HFF-Myc (cell line): ENCODE measurements at places on chromosomes 4 and X.

- DNase-seq = no peak
Measured at GRCh38 chr4:94814237-94814636, 56.5 kb downstream of the BMPR1B start.

DNA sequence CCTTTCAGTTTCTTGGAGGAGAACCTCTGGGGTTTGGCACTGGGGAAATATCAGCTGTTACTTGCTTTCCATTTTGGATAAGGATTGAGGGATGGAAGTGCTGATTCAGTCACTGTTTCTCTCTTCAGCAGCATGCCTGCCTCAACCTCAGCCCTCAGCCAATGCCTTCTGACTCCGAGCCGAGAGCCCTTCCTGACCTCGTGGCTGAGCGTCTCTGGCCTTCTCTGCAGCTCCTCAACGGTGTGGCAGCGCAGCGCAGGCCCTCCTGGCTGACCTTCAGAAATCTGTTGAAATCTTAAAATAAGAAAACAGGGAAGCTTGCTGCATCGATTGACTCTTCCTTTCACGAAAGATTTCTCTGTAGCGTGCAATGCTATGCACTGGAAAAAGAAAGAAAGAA is 434.3 kb upstream of the FAT1 start:
- no peak for DNase-seq

DNA sequence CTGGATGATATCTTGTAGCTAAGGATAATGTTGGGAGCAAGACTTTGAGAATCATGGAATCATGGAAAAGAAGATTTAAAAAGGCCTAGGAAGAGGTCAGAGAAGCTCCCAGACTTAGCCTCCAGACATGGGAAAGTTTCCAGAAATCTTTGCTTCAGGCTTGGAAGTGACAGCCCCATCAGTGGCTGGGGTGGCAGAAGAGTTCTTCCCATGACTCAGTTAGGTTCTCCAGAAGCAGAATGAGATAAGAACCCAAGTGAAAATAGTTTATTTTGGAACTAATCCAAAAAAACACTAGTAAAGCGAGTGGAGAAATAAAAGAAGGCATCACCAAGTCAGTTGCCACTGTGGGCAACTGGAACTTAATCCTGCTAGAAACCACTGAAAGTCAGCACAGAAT is 506.9 kb downstream of the MID1IP1 start:
- no peak for DNase-seq

- DNase-seq = no peak
Measured at GRCh38 chrX:47614618-47615017, 5.0 kb downstream of the SYN1 start.

DNA sequence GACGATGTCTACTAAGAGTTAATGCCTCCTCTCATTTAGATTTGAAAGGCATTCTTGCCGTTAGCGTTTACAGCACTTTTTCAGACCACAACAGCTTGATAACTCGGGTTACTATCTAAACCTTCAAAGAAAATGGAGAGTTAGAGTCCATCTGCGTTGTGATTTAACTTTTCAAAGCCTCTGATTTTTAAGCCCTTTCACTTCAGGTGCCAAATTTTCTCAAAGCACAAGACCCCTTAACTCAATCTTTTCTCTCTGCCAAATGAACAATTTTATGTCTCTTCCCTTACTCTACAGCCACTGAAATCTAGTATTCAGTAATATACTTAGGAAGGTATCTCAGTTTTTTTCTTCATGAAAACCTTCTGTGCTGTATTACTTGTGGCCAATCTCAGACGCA is 310.5 kb downstream of the TENM3 start:
- no peak for DNase-seq

GRCh38 chrX:142804085-142804484 is 221.6 kb upstream of the SPANXN4 start:
- no peak for DNase-seq

DNA sequence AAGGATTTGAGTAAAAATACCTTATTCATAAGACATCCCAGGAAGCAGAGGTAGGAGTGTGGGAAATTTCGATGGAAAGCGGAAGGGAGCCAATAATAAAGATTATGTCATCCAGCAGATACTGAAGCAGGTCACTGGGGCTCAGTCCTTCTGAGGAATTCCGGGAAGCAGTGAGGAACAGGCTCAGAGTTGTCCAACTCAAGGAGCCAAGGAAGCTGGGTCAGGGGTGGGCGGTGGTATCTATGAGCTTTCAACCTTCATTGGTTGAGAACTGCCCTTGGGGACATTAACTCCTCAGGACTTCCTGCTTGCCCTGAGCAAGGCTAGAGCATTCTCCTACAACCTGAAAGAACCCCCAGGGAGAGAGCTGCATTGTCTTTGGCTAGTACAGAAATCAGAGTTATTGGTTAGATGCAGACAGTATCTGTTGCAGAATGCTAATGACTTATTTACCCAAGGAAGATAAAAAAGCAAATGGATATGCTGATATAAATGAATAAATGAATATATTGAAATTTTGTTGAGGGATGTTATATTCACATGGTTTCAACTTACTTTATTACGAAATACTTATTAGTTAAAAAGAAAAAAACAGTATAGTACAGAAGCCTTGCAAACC is 68.2 kb downstream of the DMP1 start:
- DNase-seq = no peak

DNA sequence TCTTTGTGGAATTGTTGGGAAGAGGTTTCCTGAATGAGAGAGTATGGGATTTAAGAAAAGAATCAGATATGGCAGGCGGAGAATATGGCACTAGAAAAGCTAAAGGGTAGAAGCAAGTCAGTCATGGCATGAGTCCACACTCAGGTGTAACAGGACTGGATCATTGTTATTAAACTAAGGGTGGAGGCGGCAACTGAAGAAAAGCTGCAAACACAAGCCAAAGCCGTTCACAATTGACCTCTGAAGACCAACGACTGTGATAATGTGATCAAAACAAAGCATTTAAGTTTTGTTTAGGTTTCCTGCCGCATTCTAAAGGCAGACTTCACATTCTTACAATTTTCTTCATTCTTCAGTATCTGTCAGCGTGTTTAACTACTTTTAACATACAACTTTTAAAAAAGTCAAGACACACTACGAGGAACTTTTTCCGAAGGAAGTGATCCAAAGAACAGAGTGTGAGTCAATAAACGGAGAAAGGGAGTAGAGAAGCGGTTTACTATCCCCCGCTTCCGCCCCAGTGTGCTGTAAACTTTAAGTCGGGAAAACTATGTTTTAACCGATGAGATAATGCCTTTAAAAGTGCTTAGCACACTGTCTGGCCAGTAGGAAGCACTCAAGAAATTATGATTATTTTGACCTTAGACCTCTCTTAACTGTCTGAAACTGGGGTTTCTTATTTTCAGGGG is 909 bp upstream of the SLAIN2 start:
- peak; percentile 37 for DNase-seq

DNA sequence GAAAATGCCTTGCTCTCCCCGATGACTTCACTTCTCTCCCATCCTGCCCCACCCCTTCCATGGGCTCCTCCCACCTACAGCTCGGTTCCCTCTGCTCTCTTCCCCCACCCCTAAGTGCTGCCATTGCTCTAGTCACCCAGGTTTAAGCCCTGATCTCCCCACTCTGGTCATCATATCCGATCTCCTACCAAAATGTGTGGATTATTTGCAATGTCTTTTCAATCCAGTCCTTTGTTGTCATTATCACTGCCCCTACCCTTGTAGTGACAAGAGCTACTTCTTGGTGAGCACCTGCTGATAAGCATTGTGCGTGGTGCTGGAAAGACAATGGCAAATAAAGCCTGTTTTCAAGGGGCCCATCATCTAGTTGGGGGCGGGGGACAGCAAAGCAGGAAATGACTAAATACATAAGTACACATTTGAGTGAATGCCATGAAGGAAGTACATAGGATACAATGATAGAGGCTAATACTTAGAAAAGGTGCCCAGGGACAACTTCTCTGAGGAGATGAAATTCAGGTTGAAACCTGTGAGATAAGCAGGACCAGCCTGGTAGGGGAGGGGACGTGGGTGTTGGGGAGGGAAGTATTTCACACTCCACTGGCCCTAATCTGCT is 63.8 kb downstream of the DLG3 start:
- no peak for DNase-seq

DNA sequence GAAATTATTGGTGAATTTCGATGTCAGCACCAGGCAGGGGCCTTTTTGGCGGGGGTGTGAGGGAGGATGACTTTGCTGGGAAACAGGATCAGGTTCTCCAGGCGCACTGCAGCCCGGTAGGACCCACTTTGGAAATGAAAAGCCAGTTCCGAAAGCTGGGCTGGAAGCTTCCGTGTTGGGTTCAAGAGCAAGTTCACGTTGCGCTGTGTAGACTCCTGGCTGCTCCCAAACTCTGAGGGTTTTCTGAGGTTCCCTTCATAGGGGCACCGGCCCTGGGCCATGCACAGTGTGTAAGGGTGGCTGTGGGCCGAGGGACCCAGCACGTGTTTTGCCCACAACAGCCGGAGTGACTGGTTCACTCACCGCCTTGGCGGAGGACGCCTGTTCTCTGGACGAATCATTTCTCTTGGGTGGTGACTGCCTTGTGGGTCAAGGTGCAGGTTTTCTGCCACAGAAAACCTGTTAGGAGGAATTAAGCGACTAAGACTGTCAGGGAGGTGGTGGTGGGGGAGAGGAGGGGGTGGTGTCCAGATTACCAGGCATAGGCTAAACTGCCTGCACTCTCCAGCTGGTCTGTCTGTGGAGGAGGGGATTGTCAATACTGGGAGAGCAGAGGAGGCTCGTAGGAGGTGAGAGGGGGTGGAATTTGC is 8.0 kb downstream of the SHOX start:
- DNase-seq = no peak

DNA sequence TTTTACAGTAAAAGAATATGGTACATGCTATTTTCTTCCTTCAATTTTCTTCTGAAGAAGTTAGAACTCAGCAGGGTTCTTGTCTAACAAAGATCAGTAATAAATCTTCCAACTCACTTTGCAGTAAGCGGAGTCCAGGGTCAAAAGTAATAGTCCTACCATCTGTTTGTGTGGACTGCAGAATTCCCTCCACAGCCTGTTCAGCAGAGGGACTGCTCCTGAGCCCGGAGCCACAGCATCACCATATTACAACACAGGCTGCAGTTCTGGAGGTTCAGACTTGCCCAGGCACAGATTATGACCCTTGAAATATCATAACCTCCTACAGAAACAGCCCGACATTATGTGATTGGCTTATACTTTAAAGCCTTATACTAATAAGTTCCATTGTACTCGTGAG is 10.3 kb downstream of the FHDC1 start:
- no peak for DNase-seq

DNA sequence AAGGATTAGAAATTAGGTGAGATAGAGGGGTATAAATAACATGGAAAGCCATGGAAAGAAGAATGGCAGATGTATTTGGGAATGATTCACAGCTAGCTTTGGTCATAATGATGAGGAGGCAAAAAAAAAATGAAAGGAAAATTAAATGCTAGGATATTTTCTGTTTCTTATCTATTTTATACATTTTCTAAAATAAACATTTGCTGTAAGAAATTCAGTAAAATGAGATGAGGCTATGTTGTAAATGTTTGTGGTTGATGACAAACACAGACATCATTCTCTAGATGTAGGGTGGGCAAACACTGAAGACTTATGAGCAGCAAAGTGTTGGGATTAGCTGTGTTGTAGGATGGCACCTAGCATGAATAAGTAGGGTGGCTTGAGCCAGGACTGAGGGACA is 407.1 kb downstream of the IL15 start:
- DNase-seq = peak; percentile 2

DNA sequence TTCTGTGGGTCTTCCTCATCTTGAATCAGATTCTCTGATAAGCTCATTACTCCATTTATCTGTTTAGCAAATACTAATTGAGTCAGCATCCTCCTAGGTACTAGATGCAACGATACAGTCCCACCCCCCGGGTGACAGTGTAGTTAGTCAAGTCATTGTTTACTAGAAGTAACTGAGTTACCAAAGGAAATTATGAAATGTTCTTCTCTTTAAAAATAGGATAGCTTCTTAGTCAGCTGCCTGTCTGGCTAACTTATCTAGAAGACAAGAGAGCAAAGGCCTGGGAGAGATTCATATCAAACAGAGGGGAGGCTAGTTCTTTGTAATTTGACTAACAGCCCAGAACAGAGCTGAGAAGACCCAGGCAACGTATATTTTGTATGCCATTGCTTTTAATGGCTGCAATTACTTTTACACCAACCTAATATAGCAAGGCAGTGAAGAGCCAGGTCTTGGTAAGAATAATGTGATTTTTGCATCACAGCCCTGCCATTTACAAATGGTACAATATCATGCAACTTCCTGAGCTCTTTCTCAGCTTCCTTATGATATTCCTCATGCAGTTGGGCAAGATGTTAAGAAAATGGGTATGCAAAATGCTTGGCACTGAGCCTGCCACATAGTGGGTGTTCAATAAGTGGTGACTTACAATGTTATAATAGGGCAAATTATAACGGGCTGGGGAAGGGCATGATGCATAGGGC is 149.9 kb downstream of the CHIC2 start:
- DNase-seq = no peak

- no peak for DNase-seq
Measured at GRCh38 chrX:123206176-123206575, 22.1 kb downstream of the GRIA3 start.

GRCh38 chrX:120293015-120293414 is 18.2 kb downstream of the TMEM255A start:
- no peak for DNase-seq

DNA sequence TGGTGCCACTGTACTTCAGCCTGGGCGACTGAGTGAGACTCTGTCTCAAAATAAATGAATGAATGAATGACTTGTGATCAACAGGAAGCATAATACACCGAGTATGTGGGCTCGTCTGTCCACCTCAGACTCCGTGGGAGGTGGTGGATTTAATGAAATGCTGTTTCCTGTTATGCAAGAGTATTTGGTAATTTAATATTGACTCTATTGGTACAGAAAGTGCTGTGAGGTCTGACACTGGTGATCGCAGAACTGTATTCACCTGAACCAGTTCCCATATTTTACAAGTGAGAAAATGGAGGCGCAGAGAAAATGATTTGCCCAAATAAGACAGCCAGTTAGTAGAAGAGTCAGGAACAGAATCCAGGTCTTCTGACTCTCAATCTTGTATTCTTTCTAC is 423.3 kb downstream of the RAPGEF2 start:
- no peak for DNase-seq

DNA sequence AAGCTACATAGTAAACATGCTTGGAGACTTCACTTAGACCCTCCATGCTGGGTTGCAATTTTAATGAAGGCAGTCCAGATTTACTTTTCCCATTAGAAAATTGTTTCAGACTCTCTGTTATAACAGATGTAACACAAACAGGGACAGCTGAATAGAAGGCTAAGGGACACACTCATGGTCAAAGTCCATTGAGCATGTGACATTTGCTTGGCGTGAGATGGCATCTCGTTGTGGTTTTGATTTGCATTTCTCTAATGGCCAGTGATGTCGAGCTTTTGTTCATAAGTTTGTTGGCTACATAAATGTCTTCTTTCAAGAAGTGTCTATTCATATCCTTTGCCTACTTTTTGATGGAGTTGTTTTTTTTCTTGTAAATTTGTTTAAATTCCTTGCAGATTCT is 358.2 kb upstream of the CLNK start:
- DNase-seq = no peak

DNA sequence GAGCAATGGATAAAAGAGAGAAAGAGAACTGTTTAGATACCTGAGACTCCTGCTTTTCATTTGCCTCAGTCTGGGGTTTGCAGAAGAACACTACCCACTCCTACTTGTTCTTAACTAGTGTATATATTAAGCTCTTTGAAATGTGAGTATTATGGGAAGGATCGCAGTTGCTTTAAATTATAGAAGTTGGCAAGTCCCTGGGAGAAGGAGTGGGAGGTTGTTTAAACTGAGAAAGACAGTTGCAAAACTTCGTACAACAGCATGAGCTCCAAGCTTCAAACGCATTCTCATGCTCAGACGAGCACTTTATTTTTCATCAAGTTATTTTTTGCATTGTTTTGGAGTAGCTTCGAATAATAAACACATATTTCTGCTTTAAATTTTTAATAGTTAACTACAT is 88.1 kb upstream of the C1QTNF7 start:
- DNase-seq = no peak

- DNase-seq = no peak
Measured at GRCh38 chr4:103032574-103032973, 13.1 kb upstream of the SLC9B1 start.
